ENCODE measurements at places on chromosomes 16 and 17.

DNA sequence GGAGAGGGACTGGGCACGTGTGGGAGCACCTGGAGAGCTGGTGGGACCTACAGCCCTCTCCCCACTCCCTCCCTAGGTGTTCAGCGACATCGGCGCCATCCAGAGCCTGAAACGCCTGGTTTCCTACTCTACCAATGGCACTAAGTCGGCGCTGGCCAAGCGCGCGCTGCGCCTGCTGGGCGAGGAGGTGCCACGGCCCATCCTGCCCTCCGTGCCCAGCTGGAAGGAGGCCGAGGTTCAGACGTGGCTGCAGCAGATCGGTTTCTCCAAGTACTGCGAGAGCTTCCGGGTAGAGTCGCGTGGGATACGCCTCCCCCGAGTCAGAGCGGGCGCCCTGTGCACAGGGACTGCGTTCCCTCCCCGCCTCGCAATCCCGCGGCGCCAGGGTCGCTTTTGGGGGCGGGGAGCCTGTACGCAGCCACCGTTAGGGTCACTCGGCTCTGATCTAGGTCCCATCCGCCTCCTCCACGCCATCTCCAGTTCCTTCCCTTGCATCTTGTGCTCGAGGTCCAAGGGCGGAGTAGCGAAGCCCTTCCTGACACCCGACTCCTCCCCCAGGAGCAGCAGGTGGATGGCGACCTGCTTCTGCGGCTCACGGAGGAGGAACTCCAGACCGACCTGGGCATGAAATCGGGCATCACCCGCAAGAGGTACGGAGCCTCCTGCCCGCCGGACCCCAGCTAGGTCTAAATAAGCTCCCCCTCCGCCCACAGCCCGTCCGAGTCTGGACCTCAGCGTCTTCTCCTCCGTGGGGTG lies 13.0 kb downstream of the SARM1 start:
- DNase-seq: peak; percentile 44

DNA sequence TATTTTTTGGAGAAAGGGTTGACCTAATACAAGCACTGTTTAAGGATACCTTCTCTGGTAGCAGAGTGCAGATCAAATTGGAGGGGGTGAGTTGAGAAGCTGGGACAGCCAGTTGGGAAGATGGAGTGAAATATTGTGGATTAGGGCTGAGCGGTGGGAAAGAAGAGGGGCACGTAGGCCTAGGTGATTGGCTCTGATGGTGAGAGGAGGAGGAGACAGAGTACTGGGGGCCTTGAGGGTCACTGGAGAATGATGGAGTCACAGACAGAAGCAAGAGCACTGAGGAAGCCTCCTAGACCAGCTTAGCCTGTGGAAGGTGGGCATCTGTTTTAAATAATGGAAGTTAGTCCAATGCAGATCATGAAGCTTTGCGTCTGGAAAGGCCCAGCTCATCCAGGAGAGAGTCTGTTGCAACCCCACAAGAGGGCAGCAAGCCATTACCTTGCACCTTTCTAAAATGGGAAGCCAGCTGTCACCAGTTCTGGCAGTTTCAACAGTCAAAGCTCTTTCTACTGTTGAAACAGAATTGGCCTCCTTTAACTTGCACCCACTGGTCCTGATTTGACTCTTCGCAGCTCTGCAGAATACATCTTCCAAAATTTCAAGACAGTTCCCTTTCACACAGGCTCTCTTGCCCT lies 11.8 kb downstream of the SLC9A5 start:
- DNase-seq: no peak

DNA sequence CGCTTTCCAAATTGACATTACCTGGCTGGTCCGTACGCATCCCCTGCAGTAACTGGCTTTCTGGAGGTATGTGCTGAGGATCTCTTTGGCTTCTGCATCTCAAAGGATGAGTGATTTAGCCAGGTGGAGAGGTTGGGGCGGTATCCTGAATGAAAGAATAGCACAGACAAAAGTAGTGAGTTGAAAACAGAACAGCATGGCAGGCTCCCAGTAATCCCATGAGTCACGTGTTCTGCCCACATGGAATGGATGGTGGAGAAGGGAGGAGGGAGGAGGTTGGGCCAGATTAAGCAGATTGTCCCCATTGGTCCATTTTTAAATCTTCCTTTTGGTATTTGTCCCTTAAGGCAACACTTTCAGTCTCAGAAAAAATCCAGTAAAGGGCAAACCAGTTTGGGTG lies 176.0 kb downstream of the WWOX start:
- DNase-seq: no peak

GRCh38 chr16:23060458-23061320 lies 88.6 kb downstream of the USP31 start:
- DNase-seq: no peak

- DNase-seq: no peak
Observed at GRCh38 chr16:3971706-3972105, 91.2 kb upstream of the CREBBP start.

GRCh38 chr17:55811536-55811935 lies 60.7 kb downstream of the PCTP start:
- no peak for DNase-seq

- DNase-seq: no peak
Observed at GRCh38 chr17:44541884-44542581, 15.3 kb upstream of the FZD2 start.

DNA sequence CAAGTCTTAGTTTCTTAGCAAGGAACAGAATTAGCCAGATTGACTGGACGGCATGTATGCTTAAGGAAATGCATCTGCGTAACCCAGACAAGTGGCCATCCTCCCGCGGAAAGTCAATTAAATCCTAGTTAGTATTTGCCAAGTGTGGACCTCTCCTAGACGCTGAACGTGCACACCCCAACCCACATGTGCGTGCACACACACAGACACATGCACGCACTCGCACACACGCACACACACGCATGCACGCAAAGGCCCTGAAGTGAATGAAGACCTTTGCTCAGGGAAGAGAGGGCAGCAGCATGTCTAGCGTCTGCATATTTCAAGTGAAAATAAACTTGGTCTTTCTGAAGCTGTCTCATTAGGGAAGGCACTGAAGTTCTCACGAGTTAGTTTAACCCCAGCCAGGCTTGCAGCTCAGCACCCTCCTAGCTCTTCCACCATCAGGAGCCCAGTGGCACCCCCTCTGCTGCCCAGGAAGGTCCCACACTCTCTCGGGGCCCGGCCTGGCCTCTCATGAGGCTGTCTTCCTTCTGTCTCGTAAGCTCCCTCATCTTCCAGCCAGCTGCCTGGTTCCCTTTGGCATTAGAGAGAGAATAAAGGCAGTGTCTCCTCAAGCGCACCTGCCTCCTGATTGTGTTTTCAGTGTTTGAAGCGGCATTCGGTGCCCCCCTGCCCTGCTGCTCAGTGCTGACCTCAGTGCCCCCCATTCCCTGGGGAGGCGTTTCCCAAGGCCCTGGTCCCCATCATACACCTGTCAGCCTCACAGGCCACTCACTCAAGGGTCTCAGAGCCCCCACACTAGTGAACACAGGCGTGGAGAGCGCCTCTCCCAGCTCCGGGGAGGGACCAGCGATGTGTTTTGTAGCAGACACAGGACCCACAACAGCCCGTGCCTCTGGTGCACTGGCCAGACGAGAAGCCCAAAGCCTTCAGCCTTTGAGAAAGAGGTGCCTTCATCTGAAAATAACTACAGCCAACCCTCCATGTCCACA lies 52.2 kb upstream of the CHMP6 start:
- no peak for DNase-seq

GRCh38 chr16:54402270-54402669 lies 115.7 kb upstream of the IRX3 start:
- no peak for DNase-seq

GRCh38 chr16:31713945-31714902 lies 159.4 kb upstream of the ZNF267 start:
- DNase-seq: no peak

- DNase-seq: no peak
Observed at GRCh38 chr16:48558371-48558841, 51.6 kb downstream of the N4BP1 start.

- no peak for DNase-seq
Observed at GRCh38 chr17:69869667-69870066, 205.4 kb upstream of the KCNJ16 start.

- DNase-seq: no peak
Observed at GRCh38 chr16:1301562-1301961, 7.9 kb upstream of the UBE2I start.

- DNase-seq: no peak
Observed at GRCh38 chr16:77760800-77761199, 27.6 kb upstream of the VAT1L start.

- no peak for DNase-seq
Observed at GRCh38 chr17:27947005-27947406, 53.8 kb upstream of the LYRM9 start.

DNA sequence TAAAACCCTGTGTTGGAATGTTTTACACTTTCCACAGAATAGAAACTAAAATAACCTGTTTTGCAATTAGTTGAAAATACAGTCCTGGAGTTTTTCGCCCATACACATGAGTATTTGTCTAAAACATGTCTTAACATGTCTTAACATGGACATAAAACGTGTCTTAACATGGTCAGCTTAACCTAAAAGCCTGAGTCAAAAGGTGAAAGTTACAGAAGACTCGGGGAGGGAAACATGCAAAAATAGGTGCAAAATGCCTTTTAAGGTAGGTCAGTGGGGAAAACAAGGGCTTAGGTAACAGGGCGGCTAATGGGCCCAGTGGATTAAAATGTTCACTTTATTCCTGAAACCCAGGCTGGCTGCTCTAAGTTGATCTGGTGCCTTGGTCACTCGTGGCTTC lies 56.1 kb upstream of the RBL2 start:
- no peak for DNase-seq

GRCh38 chr17:66964930-66965800 lies 658 bp downstream of the CACNG4 start:
- DNase-seq: no peak

DNA sequence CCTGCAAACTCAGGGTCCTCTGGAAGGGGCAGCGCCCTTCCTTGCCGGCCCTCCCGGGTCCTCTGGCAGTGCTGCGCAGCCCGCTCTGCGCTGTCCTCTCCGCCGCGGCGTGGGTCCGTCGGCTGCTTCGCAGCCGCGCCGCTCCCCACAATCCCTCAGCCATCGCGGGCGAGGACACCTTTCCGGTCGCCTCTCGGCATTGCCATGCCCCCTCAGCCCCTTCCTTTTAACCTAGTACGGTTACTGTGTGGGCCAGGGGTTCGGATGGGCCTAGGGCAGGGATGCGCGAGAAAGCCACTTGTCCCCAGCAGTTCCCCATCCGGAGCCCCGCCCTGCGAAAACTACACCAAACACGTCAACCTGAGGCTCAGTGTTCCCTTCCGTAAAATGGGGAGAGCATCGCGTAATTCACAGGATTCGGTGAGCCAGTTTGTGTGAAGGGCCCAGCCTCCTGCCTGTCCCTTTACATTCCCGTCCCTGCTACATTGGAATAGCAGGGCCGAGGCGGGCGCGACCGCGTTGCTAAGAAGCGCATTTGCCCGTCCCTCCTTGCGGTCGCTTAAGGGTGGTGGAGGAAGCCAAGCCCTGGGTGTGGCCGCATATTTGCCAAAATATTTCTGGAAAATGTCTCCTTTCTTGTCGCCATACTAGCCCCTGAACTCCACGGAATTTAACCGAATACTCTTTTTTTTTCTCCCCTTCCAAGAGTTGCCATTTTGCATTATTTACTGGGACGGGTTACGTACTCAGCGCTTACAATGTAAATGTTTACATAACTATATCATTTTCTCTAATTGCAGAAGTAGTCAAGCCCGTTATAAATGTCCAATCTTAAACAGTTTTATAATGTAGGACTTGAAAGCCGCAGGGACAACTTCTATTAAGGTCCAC lies 13.2 kb downstream of the COPZ2 start:
- DNase-seq: no peak

DNA sequence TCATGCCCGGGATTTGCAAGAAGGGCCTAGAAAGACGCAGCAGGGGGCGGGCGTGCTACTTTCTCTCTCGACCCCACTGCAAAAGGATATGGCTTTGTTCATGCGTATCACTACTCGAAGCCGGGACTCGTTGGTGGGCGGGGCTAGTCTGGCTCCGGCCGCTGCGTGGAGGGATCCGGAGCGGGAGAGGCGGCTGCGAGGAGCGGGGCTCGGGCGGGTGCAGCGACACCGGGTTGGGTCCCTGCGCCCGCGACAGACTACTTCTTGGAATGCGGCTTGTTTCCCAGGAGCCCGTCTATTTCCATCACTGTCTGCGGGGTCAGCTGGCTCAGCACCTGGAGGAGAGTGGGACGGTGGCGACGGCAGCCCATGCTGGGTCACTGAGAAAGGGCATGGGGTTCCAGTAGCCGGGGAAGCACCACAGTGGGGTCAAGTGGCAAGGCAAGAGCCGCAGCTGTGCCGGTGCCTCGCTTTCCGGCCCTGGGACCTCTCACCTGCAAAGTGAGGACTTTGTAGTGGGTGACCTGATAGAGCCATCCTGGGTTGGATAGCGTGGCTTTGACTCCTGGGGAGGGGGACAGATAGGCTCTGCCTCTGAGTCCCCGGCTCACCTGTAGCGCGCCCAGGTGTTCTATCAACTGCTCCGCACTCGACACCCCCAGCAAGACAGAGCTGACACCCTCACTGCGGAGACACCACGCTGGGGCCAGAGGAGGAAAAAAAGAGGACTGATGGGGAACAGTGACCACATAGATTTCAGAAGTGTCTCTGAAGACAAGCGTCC lies 6.6 kb downstream of the KCNAB3 start:
- DNase-seq: peak; percentile 75

All from stimulated activated CD4-positive, alpha-beta T cell treated with anti-CD3 and anti-CD28 coated beads, Interleukin-15, amount 100 ng/mL, for 1 hour (primary cell).